ENCODE measurements at places on chromosomes 1 and 21.

DNA sequence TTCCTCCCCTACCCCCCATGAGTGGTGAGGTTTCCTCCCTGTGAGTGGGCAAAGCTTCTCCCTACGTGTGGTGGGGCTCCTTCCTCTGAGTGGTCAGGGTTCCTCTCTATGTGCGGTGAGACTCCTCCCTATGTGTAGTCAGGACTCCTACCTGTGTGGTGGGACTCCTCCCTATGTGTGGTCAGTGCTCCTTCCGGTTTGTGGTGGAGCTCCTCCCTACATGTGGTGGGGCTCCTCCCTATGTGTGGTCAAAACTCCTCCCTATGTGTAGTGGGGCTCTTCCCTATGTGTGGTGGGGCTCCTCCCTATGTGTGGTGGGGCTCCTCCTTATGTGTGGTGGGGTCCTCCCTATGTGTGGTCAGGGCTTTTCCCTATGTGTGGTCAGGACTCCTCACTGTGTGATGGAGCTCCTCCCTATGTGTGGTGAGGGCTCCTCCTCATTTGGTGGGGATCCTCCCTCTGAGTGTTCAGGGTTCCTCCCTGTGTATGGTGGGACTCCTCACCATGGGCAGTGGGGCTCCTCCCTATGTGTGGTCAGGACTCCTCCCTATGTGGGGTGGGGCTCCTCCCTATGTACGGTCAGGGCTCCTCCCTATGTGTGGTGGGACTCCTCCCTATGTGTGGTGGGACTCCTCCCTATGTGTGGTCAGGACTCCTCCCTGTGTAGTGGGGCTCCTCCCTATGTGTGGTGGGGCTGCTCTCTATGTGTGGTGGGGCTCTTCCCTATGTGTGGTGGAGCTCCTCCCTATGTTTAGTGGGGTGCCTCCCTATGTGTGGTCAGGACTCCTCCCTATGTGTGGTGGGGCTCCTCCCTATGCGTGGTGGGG, 29.1 kb downstream of the PRSS38 start:
- DNase-seq: no peak

DNA sequence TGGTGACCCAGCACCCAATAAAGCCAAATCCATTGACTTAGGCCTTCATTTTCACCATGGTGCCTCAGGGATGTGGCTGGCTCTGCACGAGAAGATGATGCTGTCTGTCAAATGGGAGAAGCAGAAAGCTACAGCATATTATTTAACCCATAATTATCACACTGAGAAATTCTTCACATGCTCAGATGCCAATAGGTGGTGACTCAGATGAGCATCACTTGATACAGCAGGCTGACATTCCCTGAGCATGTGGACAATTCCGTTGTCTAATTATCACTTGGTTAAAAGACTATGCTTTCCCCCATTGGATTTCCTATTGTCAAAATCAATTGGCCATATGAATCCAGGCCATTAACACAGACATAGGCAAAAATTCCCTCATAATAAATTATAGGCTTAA, 44.0 kb upstream of the HSD3B1 start:
- DNase-seq: no peak

- DNase-seq: no peak
Observed at GRCh38 chr1:2192031-2192995, 2.3 kb downstream of the FAAP20 start.

DNA sequence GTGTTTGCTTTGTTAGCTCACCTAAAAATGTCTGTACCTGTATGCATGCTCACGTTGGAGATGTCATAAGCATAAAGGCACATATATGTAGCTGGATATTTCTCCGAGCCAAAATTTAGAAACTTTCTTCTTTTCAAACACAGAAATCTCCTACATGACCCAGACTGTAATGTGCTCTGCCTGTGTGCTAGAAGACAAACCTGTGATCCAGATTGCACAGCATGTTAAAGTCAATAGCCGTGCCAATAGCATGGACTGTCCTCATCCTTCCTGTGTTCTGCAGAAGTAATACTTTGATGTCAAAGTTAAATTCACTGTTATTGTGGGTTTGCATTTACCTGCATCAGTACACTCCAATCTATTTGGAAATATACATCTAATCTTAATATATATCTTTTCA, 346.2 kb upstream of the ZRANB2 start:
- DNase-seq: no peak

DNA sequence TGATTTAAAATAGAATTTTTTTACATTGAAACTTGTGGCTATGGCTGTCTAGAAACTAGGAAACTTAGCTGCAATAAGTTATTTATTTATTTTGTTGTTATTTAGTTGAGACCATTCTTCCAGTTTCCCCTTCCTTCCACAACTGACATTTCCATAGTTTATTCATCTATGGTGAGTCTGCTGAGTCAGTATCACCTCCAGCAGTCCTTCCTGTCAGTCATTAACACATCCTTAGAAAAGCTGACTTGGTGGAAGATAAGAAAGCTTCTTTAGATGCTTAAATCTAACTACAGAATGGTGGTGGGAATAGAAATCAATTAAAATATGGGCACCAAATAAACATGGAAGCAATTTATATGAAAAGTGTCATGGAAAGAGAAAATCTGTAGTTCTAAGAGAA, 714.0 kb downstream of the RWDD3 start:
- no peak for DNase-seq

GRCh38 chr1:197884173-197884572, 18.3 kb upstream of the C1orf53 start:
- DNase-seq: no peak

DNA sequence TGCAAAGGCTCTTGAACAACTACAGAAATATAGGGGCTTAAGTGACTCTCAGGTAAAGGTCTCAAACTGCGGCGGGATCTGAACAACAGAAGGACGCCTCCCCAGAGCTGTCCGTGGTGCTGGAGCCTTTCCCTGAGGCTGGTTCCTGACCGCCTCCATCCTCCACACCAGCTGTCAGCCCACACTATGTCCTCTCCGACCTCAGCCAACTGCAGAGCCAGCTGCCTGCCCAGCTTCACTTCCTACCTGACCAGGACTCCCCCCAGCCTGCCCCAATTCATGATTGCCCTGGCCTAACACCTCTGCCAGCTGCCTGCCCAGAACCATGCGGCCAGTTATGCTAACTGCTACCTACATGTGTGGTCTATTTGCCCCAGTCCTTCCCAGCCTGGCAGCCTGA, 63.6 kb upstream of the ZC3H12A start:
- no peak for DNase-seq

GRCh38 chr1:184223216-184223615, 163.6 kb upstream of the C1orf21 start:
- no peak for DNase-seq

- no peak for DNase-seq
Observed at GRCh38 chr1:203390298-203390697, 39.4 kb upstream of the FMOD start.

- DNase-seq: no peak
Observed at GRCh38 chr1:241081473-241081872, 275.5 kb downstream of the RGS7 start.

DNA sequence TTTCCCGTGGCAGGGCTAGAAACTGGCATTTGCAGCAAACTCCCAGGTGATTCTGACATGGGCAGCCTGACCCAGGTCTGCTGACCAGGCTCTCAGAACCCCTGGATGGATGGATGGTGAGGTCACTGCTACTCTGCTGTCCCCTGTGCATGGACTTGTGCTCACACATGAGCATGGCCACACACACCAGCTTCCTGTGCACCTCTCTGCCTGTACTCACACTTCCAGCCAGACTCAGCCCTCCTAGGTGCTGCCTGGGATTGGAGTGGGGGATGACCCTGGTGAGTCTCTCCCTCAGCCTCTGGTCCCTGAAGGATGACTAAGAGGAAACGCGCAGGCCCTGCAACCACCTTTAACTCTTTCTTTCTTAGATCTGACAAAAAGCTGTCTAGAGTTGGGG, 361.1 kb downstream of the HHAT start:
- DNase-seq: no peak

DNA sequence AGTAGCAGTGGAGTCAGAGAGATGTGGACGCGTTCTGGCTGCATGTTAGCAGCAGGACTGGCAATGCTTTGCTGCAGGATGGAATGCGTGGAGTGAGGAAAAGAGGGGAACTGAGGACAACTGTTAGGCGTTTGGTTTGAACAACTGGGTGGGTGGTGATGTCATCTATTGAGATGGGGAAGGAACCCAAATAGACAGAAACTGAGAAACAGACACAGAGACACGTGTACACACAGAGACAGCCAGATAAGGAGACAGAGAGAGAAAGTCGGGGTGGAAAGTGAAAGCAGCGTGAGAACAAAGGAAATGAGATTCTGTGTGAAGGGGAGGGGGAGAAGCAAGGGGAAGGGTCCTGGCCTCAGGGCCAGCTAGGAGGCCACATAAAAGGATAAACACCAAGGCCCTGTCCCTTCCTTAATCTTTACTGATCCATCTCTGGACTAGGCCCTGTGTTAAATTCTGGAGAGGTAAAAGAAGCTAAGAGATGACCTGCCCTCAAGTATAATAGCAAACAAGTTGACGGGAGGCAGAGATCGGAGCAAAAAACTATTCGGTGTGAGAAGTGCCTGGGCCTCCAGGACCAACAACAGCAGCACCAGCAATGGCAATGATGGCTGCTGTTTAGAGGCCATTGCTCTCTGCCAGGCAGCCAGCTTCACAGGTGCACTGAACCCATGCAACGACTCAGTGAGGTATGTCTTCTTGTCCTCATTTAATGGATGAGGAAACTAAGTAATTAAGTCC, 31.6 kb downstream of the VWA5B1 start:
- DNase-seq: no peak

- DNase-seq: no peak
Observed at GRCh38 chr21:45504021-45504515, 38.2 kb downstream of the SLC19A1 start.

DNA sequence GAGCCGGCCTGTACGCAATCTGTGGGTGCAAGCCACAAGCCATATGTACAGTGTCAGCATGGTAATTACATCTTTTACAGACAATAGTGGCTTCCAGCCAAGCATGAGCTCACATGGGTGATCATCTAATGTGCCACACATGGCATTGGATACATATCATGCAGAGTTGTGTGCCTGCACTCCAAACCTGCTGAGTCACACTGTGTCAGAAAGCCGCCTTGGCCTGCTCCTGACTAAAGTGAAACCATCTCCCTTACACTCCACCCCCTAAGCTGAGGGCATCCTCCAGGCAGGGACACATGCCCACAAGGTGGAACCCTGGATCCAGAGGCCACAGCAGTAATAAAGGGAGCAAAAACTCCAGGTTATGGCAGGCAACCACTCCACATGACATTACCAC, 72.5 kb downstream of the KCNT2 start:
- DNase-seq: no peak

GRCh38 chr1:246394121-246394520, 113.0 kb downstream of the SMYD3 start:
- no peak for DNase-seq

GRCh38 chr1:241985787-241986186, 13.1 kb downstream of the MAP1LC3C start:
- DNase-seq: no peak

GRCh38 chr1:163367721-163368120, 46.0 kb downstream of the NUF2 start:
- no peak for DNase-seq

GRCh38 chr1:59879996-59880505, 46.5 kb downstream of the CYP2J2 start:
- DNase-seq: no peak

DNA sequence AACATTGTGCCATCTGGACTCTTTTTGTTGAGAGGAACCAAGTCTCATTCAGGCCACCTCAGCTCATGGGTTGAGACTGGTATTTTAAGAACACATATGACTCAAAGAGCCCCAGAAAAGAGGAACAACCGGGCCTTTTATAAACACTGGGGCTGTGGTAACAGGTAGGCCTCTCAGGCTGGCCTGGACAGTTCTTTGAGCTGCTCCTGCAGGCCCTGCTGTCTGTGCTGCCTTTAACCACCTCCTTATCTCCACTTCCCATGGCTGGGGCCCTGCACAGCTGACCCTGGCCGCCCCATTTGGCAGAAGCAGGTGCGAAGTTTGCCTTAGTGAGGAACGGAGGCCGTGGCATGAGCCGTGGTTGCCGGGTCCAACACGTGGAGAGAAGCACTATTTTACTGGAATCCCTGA, 163.3 kb downstream of the RHOU start:
- DNase-seq: no peak

GRCh38 chr1:59635097-59635496, 179.7 kb upstream of the HOOK1 start:
- DNase-seq: no peak

DNA sequence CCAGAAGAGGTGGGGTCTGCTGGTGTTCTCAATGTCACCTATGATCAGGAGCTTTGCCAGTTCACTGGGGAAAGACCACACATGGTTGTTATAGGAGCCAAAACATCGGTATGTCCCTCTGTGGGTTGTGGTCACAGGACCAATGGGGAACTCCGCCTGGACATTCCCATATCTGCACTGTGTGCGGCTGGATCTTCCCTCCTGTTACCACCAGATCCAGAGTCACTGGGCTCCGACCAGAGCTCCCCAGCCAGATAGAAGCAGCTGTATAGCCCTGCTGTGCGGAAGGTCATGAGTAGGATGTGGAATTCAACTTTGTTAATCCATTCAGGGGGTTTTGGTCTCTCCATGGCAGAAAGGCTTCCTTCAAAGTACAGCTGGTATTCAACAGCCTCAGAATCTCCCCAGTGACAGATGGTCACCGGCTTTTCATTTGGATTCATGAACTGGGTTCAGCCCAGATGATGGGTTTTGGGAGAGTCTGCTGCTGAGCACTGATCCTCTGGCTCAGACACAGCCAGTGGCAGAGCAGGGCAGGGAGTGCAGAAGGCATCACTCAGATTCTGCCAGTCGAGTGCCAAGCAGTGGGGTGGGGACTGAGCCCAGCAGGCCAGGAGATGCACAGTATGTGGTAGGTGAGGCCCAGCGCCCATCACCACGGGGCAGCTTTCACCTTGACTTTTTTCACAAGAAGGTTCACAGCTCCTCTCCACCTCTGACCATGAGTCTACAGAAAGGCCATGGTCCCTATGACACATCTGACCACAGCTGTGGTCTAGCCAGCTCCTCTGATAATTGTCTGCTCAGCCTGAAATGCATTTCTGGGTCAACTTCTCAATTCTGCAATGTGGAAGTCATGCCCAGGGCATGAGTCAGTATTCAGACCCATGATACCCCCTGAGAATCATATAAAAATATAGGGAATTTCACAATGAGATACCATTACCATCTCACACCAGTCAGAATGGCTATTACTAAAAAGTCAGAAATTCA, 2.9 kb upstream of the SHCBP1L start:
- DNase-seq: no peak

DNA sequence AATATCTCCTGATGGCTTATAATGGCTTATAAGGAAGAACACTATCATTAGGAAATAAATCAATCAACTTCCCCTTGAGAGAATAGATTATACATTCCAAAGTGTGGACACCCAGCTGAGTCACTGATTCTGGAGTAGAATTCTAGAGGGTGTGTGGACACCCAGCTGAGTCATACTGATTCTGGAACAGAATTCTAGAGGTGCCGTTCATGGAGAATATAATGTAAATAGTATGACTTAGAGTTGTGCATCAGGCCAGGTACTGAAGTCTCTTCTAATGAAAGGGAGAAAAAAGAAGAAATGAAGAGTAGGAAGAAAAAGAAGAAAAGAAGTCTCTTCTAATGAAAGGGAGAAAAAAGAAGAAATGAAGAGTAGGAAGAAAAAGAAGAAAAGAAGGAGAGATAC, 2.4 kb upstream of the USP33 start:
- no peak for DNase-seq

Data from stimulated activated CD4-positive, alpha-beta T cell treated with anti-CD3 and anti-CD28 coated beads, Interleukin-12 subunit alpha, Interleukin-12 subunit beta, amount 100 ng/mL, for 48 hours (primary cell).